ENCODE measurements at places on chromosomes 11 and 22.

- no peak for DNase-seq
These were observed 19.9 kb downstream of the EMID1 start for GRCh38 chr22:29225422-29226090.

DNA sequence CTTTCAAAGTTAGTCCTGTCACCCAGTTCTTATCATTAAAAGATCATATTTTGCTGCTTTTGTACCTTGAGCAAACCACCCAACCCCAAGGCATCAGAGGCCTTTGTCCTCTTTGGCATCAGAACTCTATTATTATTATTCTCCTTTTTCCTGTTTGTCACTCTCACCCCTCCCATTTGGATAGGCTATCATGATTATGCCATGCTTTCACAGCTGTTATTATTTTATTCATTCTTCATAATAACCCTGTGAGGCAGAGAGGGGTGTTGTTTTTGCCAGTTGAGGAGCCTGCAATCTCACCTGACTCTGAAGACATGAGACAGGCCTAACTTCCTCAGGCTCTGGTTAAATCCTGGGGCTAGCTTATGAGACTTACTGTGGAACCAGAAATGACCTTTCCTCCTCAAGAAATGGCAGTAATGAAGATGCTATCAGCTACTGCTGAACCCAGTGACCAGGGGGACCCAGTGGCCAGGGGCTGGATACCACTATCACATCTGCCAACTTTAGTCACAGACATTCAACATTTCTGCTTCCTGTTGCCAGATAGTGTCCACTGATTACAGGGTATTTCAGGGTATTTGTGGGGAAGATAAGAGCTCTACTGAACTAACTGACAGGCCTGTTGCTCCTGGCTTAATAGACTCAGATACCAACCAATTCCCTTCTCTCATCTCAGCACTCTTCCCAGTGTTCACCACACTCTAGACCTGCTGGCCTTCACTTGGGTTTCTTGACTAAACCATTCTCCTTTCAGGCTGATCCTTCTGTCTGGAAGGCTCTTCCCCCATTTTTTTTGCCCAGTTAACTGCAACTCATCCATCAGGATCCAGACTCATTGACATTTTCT, 11.8 kb upstream of the SWAP70 start:
- DNase-seq: no peak

DNA sequence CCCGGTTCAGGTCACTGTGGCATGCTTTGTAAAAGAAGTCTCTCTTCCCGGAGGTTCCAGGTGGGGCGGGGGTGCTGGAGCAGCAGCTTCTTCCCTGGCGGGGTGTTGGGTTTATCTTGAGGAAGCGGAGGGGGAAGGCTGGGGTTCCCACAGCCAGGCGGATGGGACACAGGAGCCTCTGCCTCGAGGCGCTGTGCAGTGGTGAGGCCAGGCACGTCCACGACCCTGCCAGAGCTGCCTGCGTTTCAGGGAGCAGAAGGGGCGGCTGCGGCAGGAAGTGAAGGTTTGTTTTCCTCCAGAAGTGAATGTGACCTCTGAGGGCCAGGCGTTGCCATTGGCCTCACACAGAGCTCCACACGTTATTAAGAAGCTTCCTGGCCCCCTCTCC, 20.1 kb upstream of the ADORA2A start:
- no peak for DNase-seq

GRCh38 chr11:10592331-10592730, 23.9 kb upstream of the LYVE1 start:
- no peak for DNase-seq

DNA sequence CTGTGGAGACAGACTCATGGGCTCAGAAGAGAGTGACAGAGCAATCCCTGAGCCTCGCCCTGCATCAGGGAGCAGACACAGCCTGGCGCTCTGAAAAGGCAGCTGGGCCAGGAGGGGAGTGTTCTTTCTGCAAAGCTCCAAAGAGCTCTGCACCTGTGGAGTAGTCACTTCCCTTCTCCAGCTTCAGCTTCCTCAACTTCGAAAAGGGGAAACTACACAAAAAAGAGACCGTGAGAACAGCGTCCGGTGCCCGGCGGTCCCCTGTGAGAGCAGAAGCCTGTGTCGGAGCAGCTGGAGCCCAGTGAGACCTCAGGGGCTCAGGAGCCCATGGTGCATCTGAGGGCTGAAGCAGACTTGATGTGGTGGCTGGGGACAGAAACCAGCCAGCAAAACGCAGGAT, 35.1 kb downstream of the TP53I11 start:
- DNase-seq: no peak

GRCh38 chr11:14578541-14578956, 58.4 kb upstream of the PSMA1 start:
- peak; percentile 40 for DNase-seq

DNA sequence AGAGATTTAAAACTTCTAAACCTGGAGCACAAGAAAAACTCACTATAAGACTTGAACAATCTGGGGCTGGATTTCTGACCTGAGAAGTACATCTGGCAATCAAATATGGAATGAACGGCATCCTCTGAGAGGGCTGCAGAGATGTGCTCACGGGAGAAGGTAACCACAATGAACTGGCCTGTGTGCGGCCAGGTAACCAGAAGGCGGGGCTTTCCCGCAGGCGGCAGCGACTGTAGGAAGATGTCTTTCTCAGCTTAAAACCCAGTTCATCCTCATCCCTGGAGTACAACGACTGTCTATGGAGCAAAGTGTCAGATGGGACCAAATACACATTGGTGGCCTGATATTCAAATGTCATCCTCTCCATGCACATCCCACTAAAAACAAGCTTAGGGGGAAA, 24.5 kb downstream of the MICAL3 start:
- no peak for DNase-seq

GRCh38 chr22:37330200-37331033, 48.1 kb downstream of the CYTH4 start:
- no peak for DNase-seq

GRCh38 chr11:92180226-92180625, 44.4 kb upstream of the FAT3 start:
- no peak for DNase-seq

DNA sequence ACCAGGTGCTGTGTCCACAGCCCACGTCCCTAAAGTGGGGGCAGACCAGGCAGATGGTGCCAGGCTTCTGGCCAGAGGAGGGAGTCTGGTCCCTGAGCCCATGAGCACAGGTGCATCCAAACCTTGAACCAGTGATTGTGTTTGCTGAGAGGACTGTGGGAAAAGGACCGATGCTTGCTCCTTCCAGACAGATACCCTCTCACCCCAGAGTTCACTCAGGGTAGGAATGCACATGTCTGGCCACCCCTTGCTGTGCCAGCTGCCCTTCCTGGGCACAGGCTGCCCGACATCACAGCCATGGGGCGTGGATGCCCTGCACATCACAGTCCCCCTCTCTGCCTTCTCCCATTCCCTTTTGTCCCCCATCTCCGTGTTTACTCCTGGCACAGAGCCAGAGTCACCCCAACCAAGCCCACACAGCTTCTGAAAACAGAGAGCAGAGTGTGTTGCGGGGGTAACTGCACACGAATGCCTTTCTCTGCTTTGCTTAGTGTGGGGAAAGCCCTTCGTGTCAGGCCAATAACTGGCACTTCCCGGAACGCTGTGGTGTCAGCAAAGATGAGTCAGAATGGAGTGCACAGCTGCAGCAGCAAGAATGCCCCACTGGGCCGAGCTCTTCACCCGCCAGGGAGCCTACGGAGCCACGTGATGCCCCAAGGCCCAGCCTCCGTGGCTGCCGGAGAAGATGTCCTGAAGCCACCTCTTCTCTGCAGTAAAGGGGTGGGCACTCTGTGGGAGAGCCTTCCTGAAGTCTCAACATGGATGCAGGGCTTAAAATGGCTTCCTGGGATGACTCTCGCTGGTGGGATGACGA, 7.6 kb downstream of the CARS1 start:
- peak; percentile 50 for DNase-seq

GRCh38 chr11:133900176-133901105, 55.1 kb upstream of the SPATA19 start:
- no peak for DNase-seq

GRCh38 chr11:77301510-77301909, at the start of gene GDPD4:
Gene GDPD4 (minus strand): TSS chr11:77301686. CDS start chr11:77285137, 16,549 bp downstream.
- no peak for DNase-seq

DNA sequence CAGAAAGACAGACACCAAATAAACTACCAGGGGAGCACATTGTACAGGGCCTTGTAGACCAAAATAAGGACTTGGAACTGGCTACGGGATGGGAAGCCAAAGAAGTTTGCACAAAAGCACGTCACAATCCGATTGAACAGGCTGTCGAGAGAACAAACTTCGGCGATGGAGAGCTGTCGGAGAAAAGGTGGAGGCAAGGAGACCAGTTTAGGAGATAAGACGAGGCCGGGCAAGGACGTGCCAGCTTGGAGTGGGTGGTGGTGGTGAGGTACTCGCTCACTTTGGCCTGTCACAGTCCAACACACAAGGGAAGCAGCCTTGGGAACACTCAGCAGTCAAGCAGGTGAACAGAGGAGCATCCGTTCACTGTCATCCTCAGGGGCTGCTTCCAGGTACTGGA, 19.0 kb downstream of the APOL5 start:
- DNase-seq: no peak

GRCh38 chr22:49677495-49677889, 150.2 kb downstream of the BRD1 start:
- no peak for DNase-seq

- no peak for DNase-seq
These were observed 14.4 kb downstream of the ETS1 start for GRCh38 chr11:128572965-128573364.

DNA sequence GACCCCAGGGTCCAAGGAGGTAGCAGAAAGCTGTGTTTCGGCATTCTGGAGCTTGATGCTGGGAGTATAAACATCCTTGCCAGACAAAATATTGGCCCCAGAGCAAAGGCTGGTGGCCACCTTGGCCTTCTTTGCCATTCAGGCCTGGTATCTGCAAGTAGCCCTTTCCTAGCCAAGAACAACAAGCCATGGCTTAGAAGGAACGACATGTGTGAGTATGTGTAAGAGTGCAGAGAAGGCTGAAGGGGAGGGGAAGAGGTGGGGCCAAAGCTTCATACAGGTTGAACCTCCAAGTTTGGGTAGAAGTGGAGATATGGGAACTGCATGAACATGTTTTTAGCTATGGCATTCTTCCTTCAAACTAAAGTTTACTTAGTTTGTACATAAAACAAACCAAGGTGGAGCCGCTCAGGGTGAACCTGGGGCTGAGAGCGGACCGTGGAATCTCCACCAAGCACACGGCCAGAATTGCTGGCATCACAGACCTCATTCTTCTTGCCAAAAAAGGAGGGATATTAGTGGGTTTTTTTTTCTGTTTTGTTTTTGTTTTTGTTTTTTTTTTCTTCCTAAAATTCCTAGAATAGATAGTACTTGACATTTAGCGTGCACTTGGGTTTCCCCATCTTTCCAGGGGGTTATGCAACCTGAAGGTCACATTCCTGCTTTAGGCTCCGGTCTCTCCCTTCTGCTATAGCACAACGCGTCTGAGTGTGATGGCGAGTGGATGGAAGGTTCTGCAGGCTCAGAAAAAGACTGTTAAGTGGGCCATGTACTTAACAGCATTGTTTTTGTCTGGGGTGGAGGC, 70.9 kb downstream of the ADAMTS15 start:
- DNase-seq: no peak

DNA sequence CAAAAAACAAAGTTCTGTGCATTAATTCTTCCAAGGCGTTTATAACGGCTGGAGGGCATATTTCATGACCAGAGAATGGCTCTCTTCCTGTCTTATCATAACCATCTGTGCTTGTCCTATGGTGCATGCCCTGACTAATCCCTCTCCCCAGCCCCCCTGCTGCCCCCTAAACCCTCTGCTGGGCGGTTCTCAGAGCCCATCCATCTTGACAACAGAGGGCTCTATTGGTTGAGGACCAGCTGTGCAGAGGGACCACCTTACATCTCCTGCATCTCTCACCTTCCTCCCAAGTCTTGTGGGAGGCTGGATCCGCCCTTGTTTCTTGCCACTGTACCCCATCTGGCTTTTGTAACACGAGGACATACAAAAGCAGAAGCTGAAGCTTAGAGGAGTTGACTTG, 282.1 kb downstream of the MIAT start:
- no peak for DNase-seq

- no peak for DNase-seq
These were observed 131.2 kb upstream of the B3GAT1 start for GRCh38 chr11:134543241-134543640.

DNA sequence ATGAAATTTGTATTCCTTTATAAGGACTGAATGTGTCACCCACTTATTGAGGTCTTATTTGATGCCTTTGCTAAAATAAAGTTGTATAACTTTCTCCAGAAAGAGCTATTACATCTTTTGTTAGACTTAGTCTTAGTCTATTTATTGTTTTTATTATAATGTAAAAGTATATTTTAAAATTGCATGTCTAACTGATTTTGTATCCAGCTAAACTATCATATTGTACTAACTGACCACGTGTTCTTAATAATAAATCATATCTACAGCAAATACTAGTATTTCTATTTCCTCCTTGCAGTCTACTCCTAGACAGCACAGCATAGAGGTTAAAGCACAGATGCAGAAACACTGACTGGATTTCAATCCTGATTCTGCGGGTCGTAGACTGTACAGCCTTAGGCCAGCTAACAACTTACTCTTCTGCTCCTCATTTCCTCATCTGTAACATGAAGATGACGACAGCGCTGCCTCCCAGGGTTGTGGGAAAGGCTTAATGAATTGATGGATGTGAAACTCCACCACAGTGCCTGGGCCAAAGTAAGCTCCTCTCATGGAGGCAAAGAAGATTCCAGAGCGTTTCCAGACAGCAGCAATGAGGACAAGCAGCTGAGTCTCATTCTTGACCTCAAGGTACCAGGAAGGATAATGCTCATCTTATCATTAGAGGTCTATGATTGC, 13.2 kb downstream of the IFITM10 start:
- DNase-seq: no peak

DNA sequence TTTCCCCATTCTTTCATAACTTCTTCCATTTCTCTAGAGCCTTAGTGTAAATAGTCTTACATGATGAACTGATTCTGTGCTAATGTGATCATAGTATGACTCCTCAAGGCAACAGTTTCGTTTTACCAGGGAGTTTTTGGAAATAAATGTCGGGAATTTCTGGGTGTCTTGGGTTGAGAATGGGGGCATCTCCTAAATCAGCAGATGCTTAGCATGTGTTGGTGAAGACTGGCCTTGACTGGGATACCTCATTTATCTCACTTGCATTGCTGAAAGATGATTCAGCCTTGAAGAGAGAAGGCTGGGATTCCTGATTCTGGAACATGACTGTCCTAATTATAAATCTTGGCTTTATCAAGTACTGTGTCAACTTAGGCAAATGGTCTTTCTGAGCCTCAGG, 115.7 kb upstream of the C11orf87 start:
- DNase-seq: no peak

GRCh38 chr22:42357221-42357620, 75.0 kb downstream of the NFAM1 start:
- DNase-seq: no peak

DNA sequence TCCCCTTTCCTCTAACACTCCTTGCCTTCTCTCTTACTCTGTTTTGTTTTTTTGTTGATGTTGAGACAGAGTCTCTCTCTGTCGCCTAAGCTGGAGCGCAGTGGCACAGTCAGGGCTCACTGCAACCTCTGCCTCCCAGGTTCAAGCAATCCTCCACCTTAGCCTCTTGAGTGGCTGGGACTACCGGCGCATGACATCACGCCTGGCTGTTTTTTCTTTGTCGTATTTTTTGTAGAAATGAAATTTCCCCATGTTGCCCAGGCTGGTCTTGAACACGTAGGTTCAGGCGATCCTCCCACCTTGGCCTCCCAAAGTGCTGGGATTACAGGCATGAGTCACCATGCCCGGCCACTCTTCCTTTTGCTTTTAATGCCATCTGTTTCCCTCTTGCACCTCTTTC, 72.3 kb downstream of the FBXO7 start:
- DNase-seq: no peak

- no peak for DNase-seq
These were observed 20.6 kb upstream of the EIF3M start for GRCh38 chr11:32562839-32563599.

Measured in stimulated activated CD8-positive, alpha-beta memory T cell treated with anti-CD3 and anti-CD28 coated beads, Interleukin-4, amount 100 ng/mL, for 4 hours (primary cell).